ENCODE measurements at places on chromosomes 1 and 21.

DNA sequence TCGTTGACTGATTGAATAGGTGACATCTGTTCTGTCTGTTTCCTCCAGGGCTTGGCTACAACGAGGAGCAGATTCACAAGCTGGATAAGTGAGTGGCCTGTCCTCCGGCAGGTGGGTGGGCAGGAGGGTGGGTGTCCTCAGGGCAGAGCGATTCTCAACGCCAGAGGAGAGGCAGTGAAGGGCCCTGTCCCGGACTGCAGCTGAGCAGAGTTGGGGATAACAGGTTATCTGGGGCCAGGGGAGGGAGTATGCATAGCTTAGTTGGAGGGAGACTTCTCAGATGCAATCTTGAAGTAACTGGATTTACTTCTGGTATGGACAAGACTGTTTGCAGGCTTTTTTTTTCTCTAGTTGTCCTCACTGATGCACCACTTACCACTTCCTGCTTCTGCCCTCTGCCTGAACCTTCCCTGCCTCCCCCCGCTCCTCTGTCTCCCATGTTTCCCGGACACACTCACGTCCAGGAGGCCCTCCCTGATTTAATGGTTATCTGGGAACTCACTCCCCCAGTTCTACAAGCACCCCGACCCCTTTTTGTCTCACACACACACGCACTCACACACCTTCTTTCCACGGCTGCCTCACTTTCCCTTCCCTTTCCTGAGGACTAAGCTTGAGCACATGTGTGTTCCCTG is 16.4 kb upstream of the RASSF5 start:
- no peak for DNase-seq

GRCh38 chr1:42684139-42684538 is 1.9 kb downstream of the YBX1 start:
- DNase-seq: peak; percentile 22

DNA sequence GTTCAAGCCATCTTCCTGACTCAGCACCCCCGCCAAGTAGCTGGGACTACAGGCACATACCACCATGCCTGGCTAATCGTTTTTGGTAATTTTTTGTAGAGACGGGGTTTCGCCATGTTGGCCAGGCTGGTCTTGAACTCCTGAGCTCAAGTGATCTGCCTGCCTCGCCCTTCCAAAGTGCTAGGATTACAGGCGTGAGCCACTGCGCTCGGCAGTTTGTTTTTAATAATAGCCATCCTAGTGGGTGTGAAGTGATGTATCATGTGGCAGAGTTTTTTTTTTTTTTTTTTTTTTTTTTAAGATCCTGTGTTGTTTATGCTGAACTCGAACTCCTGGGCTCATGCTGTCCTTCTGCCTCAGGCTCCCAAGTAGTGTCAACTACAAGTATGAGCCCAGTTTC is 51.8 kb downstream of the SPEN start:
- DNase-seq: no peak

DNA sequence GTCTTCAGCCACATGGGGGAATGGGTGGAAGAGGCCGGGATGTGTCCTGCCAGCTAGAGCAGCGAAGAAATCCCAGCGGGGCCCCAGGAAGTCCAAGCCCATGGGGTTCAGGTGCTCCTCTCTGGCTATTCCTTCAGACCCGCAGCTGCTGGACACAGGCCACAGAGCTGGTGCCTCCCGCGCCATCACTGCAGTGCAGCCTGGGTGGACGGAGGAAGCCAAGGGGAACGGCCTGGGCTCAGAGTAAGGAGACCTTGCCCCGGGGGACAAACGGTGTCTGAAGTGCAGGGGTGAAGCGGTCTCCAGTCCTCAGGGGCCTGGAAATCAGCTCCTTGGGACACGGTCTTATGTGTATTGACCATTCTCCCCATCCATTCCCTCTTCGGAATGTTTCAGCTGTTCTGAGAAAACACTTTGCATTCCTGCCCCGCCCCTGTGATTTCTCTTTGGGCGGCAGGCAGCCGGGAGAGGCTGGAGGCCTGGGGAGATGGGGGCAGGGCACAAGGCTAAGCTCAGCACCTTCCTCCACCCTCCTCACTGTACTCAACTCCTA is 18.4 kb downstream of the MTHFR start:
- no peak for DNase-seq

DNA sequence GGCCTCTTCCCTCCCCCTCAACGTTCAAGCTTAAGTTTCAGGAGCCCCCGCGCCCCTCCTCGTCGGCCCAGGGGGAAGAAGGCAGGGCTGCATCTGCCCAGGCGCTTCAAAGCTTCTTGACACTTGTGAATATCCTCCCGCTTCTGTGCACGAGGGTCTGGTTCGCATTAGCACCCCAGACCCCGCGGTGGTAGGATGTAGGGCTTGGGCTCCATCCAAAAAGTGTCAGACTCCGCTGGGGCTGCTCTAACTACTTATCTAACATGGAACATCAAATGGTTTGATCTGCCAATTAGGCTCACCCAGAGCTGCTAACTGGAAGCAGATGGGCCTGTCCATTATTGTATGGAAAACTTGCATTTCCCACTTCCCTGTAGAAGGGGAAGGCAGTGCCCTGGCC is 28.9 kb downstream of the TAS1R2 start:
- DNase-seq: peak; percentile 25

DNA sequence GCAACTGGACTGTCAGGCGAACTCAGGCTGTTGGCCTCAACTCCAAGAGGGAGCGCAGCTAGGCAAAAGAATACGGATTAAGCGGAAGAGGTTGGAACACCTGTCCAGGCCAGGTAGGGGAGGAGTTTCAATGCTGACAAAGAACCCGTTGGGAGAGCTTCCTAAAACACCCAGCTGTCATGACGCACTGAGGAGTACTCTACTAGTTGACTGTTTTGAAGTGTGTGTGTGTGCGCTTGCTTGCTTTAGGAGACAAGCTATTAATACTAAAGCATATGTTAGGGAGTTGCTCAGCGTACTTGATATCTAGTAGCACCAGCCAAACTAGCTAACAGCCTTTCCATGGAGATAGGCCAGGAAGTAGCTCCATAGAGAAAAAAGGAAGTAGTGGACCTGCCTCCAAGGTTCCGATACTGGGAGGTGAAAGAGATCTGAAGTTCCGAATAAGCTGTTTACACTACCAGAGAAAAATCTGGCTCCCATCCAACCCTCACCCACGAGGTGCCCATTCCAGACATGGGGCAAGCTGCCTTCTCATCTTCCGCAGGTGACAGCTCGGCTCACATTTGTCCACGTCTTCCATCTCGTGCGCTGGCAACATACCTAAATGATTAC is 974 bp upstream of the FNBP1L start:
- DNase-seq: no peak

GRCh38 chr1:77956464-77956863 is 22.4 kb downstream of the FUBP1 start:
- no peak for DNase-seq

- DNase-seq: no peak
Measured at GRCh38 chr1:165938844-165939243, 111.4 kb downstream of the UCK2 start.

GRCh38 chr1:246791303-246791918 is 67.2 kb downstream of the SCCPDH start:
- no peak for DNase-seq

- DNase-seq: no peak
Measured at GRCh38 chr1:112565800-112566199, 53.1 kb downstream of the ST7L start.

GRCh38 chr1:169043823-169044222 is 62.7 kb upstream of the ATP1B1 start:
- no peak for DNase-seq

GRCh38 chr1:211929683-211930082 is 99.1 kb upstream of the LPGAT1 start:
- no peak for DNase-seq

- DNase-seq: no peak
Measured at GRCh38 chr1:159548126-159548525, 12.3 kb upstream of the OR10J5 start.

DNA sequence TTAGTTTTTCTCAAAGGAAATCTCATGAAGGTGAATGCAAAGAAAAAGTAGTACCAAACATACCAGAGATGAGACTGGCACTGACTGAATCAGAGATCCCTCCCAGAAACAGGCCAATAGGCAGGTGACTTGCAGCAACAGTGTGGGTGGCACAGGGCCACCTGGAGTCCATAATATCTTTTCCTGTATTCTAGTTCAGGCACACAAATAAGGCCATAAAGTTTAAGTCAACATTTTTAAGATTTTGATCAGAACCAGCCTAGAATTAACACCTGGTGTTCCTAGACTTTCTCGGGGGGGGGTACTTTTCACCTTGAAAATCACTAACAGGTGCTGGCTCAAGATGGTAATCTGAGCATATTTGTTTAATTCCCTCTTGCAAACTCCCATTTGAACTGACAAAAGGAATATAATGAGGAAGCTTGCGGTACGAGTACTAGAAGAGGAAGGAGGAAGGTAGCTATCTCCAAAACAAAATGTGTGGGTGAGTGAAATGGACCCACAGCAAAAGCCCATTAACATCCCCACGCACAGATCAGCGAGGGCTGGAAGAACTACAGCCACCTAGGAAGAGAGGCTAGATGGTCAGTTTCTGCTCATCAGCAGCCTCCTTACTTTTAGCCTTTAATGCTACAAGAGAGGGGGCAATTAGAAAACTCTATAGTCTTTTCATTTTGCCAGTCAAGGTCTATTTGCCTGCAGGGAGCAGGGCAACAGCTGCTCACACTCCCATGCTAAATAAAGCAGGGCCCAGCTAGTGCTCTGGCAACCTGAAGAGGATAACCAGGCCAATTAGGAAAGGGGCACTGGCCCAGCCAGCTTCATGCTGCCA is 18.9 kb downstream of the SDE2 start:
- no peak for DNase-seq

- DNase-seq: no peak
Measured at GRCh38 chr1:184838504-184838951, 83.9 kb upstream of the EDEM3 start.

GRCh38 chr1:220791956-220792355 is 5.2 kb downstream of the MTARC1 start:
- DNase-seq: no peak

DNA sequence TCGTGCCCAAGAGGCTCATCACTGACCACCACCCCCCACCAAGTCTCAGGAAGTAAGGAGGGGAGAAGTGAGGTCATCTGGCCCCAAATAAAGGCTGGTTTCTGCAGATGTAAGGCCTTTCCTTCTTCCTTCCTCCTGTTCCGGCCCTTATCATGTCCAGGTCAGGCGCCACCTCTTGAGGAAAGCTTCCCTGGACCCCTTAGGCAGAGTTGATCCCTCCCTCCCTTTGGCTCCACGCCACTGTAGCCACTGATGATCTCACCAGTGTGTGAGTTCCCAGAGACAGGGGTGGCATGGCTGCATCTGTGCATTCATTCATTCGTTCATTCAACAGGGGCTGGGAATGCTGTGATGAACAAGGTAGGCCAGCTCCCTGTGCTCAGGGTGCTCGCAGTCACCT is 59.2 kb downstream of the TAS1R2 start:
- DNase-seq: no peak

DNA sequence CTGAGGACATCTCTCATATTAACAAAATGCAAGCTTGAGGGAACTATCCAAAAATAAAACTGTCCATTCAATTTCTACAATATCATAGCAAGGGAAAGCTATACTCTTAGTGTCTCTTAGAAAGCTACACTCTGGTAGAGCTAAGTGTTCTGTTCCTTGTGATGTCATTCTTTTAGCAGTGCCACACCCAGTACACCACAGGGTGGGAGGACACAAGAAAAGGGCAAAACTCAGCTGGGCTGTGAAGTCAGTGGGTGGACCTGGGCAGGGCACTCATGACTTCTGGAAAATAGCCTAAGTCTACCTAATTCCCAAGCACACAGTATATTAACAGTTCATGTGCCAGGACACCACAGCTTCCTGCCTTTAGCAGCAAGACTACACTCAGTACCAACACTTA is 42.2 kb upstream of the TNFSF4 start:
- DNase-seq: no peak

GRCh38 chr1:26602378-26602959 is 72.9 kb downstream of the RPS6KA1 start:
- DNase-seq: peak; percentile 17

- DNase-seq: no peak
Measured at GRCh38 chr1:48221122-48221521, 1.4 kb upstream of the SLC5A9 start.

DNA sequence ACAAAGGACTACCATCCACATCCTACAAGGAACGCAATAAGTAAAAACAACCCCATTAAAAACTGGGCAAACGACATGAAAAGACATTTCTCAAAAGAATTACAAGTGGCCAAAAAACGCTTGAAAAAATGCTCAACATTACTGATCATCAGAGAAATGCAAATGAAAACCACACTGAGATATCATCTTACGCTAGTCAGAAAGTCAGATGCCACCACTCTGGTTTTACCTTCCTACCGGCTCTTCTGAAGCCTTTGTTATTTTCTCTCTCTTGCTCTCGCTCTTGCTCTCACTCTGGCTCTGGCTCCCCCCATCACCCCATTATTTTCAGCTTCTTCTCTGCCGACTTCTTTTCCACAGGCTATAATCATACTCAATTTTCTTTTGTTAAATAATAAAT is 38.8 kb downstream of the VPS45 start:
- DNase-seq: no peak
